Tibial nerve (tissue), 4 donors: ENCODE measurements at places on chromosomes 5 and 9.

DNA sequence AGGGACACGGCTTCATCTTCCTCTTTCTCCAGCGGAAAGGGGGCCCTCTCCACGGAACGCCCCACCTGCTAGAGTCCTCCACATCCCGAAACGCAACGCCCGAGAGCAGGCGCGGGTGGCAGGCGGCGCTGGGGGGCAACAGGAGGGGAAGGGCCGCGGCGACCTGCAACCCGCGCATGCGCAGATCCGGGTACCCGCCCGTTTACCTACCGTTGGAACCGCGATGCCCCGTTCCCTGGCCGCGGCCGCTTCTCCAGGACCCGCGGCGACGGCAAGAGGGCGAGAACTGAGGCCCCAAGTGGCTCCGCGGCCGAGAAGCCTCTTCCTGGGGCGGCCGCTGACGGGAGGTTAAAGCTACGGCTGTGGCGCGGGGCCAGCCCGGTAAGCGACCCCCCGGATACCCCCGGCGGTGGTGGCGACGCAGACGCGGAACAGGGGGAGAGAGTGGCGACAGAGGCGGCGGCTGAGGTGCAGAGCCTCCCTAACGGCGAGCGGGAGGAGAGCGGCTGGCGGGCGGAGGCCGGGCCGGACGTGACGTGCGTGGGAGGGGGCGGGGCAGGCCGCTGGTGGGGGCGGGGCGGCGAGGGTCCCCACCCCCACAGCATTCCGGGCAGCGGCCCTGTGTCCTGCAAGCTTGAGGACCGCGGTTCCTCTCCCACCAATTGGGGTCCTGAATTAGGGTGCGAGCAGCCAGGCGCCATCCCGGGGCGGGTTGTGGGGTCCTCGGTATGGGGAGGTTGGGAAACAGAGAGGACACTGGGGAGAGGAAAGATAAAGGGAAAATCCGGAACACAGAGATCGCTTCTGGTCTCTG is at the start of gene FAM13B:
FAM13B (minus strand) TSS at position 508 of the 814 bp plus-strand sequence. CDS start 13,968 bp downstream, outside the sequence.
- DNase-seq = peak; percentile 59
- H3K27me3 ChIP-seq = no peaks in the 10 kb centered on the region
- peak within 1 kb of the TSS; percentile 91 for H3K4me3 ChIP-seq
- H3K27ac ChIP-seq = peak within 1 kb of the TSS; percentile 100
- H3K4me1 ChIP-seq = peaks cover 31% of the 10 kb centered on the region
- no peaks in the 10 kb centered on the region for H3K36me3 ChIP-seq

- H3K27ac ChIP-seq = no peak overlapping the region
- no peaks in the 10 kb centered on the region for H3K27me3 ChIP-seq
- no peaks in the 10 kb centered on the region for H3K36me3 ChIP-seq
- no peak overlapping the region for H3K4me3 ChIP-seq
Measured at GRCh38 chr9:136251264-136252115, 5.9 kb upstream of the QSOX2 start.

- no peaks in the 10 kb centered on the region for H3K36me3 ChIP-seq
- DNase-seq = no peak
- H3K4me3 ChIP-seq = no peak overlapping the region
- no peak overlapping the region for H3K27ac ChIP-seq
Measured at GRCh38 chr9:6078382-6079105, 63.1 kb upstream of the RANBP6 start.

DNA sequence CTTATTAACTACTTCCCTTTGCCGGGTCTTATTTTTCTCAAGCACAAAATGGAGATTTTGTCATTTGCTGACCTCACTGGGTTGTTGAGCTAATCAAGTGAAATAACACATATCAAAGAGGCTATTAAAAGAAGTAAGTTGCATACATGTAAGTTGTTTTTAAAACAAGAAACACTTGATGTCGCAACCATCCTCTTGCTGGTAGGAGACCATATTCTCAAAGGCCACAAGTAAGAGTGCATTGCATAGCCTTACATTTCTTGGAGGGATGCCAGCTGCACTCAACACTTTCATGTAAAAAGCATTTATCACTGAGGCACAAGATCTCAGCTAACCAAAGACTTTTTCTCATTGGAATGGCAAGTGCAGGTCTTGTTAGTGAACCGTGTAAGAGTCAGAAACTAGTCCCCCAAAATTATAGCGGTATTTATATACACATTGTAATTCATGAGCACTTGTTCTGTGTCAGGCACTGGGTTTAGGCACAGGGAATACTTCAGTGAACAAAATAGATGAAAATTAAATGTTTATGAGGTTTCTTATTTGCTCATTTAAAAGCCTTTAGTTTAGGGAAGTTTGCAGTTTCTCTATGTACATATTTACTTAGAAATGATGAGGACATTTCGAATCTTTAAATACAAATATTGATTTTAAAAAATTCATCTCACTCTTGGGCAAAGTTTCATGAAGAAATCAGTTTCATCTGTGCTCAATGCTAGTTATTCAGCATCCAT is 72.0 kb downstream of the ZFAND5 start:
- H3K4me1 ChIP-seq = peaks cover 21% of the 10 kb centered on the region
- H3K4me3 ChIP-seq = no peak overlapping the region
- H3K27me3 ChIP-seq = no peaks in the 10 kb centered on the region
- H3K36me3 ChIP-seq = no peaks in the 10 kb centered on the region
- DNase-seq = peak; percentile 51

DNA sequence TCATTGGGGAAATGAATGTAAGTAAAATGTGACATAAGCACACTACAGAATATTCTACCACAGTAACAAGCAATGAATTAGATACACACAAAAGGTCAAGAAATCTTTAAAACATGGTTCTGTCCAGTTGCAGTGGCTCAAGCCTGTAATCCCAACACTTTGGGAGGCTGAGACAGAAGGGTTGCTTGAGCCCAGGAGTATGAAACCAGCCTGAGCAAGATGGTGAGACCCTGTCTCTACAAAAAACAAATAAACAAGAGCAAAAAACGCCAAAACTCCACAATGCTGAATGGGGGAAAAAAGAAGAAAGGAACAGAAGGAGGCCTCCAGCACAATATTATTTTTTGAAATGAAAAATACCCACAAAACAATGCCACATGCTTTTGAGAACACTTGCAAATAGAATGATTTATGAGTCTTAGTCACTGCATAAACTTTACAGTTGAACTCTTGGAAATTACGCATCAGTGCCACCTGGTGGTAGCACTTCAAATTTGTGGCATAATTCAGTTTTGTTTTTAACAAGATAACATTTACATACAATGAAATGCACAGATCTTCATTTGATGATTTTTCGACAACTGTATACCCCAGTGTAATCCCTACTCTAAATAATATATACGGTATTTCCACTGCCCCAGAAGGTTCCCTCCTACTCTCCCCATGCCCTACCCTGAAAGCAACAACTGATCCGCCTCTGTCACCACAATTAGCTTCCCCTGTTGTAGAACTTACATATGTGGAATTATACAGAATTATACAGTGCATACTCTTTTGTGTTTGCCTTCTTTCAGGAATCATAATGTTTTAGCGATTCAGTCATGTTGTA is 14.4 kb upstream of the SPINK4 start:
- DNase-seq = peak; percentile 80
- H3K4me1 ChIP-seq = peaks cover 9% of the 10 kb centered on the region
- no peaks in the 10 kb centered on the region for H3K27me3 ChIP-seq

DNA sequence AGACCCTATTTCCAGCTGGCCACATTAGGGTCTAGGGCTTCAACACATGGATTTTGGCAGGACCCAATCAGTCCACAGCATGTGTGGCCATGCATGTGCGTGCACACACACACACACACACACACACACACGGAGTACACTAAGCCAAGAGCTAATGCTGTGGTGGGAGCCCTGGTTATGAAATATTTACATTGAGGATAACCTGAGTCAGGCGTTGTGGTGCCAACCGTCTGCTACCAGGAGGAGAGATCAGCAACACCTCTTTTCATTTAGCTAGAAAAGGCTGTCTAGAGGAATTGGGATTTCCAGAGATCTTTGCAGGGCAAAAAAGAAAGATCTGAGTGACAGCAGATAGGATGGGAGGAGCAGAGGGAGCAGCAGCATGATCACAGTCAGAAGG is 141.5 kb downstream of the TRPM3 start:
- no peak for DNase-seq
- no peaks in the 10 kb centered on the region for H3K27me3 ChIP-seq
- no peaks in the 10 kb centered on the region for H3K36me3 ChIP-seq
- no peak overlapping the region for H3K27ac ChIP-seq
- no peak overlapping the region for H3K4me3 ChIP-seq
- H3K4me1 ChIP-seq = no peaks in the 10 kb centered on the region

- H3K4me3 ChIP-seq = no peak overlapping the region
- H3K4me1 ChIP-seq = peaks cover 19% of the 10 kb centered on the region
- H3K36me3 ChIP-seq = no peaks in the 10 kb centered on the region
- H3K27ac ChIP-seq = no peak overlapping the region
- no peak for DNase-seq
Measured at GRCh38 chr9:131640438-131641137, 95.3 kb downstream of the PRRT1B start.

GRCh38 chr9:70607926-70608325 is 193.5 kb upstream of the KLF9 start:
- H3K4me3 ChIP-seq = no peak overlapping the region
- no peaks in the 10 kb centered on the region for H3K27me3 ChIP-seq
- H3K27ac ChIP-seq = peak overlapping the region; percentile 34
- DNase-seq = peak; percentile 57
- peaks cover 33% of the 10 kb centered on the region for H3K4me1 ChIP-seq

- H3K27ac ChIP-seq = peak overlapping the region; percentile 94
- no peaks in the 10 kb centered on the region for H3K36me3 ChIP-seq
- H3K4me3 ChIP-seq = peak overlapping the region; percentile 98
Measured at GRCh38 chr5:96933764-96934707, 1.8 kb upstream of the LNPEP start.

- peak overlapping the region; percentile 77 for H3K4me3 ChIP-seq
- H3K4me1 ChIP-seq = no peaks in the 10 kb centered on the region
- DNase-seq = no peak
- H3K27ac ChIP-seq = peak overlapping the region; percentile 97
- no peaks in the 10 kb centered on the region for H3K27me3 ChIP-seq
- no peaks in the 10 kb centered on the region for H3K36me3 ChIP-seq
Measured at GRCh38 chr9:4986783-4987182, 1.7 kb downstream of the JAK2 start.

DNA sequence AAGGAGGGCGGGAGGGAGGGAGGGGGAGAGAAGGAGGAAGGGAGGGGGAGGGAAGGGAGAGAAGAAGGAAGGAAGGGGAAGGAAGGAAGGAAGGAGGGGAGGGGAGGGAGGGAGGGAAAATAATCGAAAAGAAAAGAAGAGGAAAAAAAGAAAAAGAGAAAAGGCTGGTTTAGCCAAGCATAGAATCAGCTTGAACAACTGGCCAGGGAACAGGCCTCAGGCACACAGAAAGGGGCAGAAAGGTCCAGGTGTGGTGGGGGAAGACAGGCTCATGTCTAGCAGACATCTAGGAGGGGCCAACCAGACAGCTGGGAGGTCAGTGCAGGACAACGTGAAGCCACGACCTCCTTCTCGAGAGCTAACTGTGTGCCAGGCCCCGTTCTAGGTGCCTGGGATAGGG is 141.8 kb downstream of the HSD17B3 start:
- H3K27ac ChIP-seq = no peak overlapping the region
- H3K36me3 ChIP-seq = no peaks in the 10 kb centered on the region
- H3K4me1 ChIP-seq = no peaks in the 10 kb centered on the region
- H3K27me3 ChIP-seq = no peaks in the 10 kb centered on the region
